ENCODE measurements at places on chromosomes 1 and 21.

GRCh38 chr1:231040800-231041718, 1.0 kb upstream of the FAM89A start:
- peak; percentile 35 for DNase-seq

- DNase-seq: no peak
Observed at GRCh38 chr21:45570071-45570470, 27.8 kb upstream of the SLC19A1 start.

GRCh38 chr1:232591344-232591743, 38.6 kb downstream of the SIPA1L2 start:
- no peak for DNase-seq

DNA sequence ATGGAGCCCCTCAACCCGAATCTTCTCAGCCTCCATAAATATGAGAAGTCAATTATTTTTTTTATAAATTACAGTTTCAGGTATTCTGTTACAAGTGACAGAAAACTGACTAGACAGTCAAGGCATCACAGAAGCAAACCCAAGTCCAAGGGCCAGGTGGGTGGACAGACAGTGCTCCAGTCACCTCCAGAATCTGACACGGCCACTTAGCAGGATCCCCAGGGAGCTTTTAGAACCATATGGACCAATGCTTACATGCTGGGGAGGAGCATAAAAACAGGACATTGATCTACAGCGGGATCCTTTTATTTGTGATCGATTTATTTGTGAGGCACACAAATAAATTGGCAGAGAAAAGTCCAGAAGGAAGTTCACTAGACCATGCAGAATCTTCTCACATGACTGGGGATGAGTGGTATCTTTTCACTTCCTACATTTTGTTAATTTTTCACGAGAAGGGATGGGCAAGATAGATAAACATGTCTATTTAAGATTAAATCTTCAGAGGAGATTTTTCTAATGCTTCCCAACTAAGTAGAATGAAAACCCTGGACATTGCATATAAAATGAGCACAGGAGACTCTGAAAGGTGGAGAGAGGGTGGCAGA, 15.0 kb downstream of the ZNF496 start:
- no peak for DNase-seq

- DNase-seq: no peak
Observed at GRCh38 chr1:35660581-35661473, 19.5 kb upstream of the PSMB2 start.

GRCh38 chr1:10380594-10381275, 18.1 kb upstream of the PGD start:
- no peak for DNase-seq

GRCh38 chr1:231940116-231940515, 313.5 kb downstream of the DISC1 start:
- no peak for DNase-seq

- no peak for DNase-seq
Observed at GRCh38 chr1:9243066-9243739, 8.6 kb downstream of the H6PD start.

DNA sequence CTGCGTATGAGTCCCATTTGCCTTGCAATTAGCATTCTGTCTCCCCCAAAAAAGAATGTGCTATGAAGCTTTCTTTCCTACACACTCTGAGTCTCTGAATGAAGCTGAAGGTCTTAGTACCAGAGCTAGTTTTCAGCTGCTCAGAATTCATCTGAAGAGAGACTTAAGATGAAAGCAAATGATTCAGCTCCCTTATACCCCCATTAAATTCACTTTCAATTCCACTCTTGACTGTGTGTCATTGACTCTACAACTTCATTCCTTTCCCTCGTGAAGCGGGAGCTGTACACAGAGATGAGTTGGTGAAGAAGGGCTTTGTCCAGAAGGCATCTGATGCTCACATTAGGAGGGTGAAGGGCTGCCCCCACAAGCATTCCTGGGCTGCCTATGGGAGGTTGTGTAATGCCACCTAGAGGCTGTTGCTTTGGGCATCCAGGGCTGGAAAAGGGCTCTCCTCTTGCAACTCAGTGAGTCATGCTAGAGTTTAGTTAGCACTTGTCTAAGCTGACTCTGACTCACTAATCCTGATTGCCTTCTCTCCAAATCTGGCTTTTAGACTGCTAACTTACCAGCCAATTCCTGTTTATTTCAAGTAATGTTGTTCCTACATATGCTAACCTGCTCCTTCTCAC, 1.8 kb downstream of the SPRR1B start:
- DNase-seq: no peak

DNA sequence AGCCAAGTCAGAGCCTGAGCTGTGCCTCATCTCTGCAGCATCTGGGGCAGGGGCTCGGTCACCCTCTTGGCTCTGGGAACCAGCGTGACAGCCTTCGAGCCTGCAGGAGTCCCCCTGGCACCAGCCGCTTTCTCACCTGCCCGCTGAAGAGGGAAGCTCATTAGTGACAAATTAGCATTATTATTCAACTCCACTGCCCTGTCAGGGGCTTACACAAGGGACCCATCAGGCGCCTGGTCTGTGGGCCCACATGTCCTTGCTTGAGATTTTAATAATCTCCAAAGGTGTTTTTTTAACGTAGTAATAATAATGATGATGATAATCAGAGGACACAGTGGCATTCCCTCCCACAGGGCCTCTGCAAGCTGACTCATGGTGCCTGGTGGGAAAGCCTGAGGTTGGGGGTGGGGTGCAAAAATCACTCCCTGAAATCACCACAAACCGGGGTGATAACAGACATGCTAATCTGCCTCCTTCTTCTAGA, 98.1 kb upstream of the IGSF21 start:
- DNase-seq: no peak

DNA sequence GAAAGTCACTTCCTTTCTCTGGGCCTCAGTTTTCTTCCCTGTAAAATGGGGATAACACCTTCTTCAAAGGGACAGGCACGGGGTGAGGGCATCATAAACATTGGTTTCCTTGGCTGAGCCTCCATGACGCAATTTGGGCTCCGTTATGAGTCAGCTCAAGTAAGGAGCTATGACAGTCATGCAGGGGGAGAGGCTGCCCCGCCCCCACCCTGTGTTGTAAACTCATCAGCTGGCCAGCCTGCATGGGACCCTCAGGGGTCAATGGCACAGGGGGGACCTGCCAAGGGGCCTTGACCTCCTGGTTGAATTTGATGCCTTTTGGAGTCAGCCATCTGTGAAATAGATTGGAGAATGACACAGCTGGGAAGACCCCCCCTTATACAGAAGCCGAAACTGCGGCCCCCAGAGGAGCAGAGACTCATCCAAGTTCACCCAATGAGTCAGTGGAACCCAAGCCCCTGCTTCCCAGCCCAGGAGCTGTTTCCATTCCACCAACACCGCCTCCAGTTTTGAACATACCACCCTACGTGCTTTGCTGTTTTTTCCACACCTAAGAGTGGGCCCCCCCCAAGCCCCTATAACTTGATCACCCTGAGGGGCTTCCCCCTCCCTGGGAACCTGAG, 36.8 kb upstream of the RUNX3 start:
- DNase-seq: peak; percentile 82

DNA sequence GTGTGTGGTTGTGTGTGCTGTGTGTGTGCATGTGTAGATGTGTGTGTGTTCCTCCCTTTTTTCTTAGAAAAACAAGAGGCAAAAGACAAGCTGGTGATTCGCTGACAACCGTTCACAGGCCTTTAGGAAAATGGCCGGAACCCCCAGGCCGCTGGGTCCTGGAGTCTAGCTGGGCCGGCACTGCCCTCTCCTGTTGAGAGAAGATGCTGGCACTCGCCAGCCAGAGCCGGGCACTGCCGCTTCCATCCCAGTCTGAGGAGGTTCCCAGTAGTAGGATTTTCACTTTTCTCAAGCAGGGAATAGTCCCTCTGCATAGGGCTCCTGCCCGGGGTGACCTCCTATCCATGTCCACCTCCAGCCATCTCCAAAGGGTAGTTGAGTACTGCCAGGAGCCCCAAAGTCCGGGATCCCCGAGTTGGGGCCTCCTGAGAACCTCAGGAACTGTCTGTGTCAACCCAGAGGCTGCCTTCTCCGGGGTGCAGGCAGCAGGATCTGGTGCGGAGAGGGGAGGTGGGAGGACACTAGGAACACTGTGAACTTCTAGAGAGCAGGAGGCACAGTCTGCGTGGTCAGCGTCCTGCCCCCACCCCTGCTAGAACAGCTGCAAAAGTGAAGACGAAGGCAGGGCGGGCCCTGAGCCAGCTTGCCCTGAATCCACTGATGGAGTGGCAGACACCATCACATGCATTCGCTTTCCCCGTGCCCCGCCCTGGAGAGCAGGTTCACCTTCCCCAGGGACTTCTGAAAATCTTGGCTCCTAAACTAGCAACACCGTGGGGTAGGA, 44.1 kb upstream of the ARHGEF16 start:
- DNase-seq: no peak

DNA sequence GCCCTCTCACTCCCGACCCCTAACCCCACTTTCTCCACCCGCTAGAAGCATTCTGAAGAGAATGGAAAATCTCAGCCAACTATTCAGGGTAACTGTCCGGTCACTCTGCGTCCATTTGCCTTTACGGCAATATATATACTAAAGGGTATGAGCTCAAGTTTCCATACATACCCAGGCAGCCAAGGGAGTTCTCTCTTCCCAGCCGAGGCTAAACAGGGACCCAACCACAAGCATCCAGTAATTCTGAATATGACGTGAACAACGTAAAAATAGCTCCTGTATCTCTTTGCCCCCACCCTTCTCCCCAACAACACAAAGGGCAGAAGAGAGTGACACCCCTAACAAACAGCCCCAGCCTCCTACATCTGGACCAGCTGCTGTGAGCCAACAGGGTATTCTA, 67.7 kb downstream of the SSBP3 start:
- DNase-seq: no peak

DNA sequence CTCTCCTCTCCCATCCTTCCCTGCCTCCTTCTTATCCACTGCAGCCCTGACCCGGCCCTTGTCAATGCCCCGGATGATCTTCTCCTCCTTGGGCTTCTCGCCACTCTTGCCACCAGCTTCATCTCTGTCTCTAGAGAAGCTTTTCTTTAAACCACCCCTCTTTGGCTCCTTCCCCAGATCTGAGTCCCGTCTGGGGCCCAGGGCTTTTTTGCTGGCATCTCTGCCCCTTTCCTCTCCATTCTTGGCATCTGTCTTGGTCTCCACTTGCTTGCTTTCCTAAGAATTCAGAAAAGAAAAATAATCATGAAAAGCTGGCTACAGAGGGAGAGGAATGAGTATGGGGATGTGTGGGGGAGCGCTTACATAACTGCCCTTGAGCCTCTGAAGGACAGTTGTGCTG, 11.8 kb downstream of the SHISA4 start:
- DNase-seq: no peak

DNA sequence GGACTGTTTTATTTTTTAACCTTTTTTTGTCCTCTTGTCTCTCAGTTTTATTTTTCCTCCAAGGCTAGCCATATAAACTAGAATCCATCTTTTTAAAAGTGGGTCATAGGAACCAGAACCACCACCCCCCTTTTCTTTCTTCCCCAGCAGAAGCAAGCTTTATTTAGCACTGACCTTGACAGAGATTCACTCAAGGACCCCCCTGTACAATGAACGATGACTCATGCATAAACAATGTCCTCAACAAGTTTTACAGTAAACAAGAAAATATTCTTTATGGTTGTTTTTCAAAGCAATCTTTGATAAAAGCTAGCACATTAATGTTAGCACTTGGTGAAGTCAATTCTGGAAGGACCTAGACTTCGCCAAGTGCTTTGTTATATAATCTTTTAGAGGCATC, 14.1 kb downstream of the PKN2 start:
- DNase-seq: no peak

DNA sequence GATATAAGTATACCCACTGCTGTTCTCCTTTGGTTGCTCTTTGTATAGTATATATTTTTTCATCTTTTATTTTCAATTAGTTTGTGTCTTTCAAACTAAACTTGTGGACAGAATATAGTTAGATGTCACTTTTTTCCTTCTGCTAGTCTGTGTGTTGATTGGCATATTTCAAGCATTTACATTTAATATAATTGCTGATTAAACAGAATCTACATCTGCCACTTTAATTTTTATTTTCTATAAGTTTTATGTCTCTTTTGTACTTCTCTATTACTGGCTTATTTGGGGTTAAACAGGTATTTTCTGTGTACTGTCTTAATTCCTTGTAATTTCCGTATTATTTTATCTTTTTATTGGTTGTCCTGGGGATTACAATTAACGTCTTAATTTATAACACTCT, 74.4 kb upstream of the CHODL start:
- no peak for DNase-seq

DNA sequence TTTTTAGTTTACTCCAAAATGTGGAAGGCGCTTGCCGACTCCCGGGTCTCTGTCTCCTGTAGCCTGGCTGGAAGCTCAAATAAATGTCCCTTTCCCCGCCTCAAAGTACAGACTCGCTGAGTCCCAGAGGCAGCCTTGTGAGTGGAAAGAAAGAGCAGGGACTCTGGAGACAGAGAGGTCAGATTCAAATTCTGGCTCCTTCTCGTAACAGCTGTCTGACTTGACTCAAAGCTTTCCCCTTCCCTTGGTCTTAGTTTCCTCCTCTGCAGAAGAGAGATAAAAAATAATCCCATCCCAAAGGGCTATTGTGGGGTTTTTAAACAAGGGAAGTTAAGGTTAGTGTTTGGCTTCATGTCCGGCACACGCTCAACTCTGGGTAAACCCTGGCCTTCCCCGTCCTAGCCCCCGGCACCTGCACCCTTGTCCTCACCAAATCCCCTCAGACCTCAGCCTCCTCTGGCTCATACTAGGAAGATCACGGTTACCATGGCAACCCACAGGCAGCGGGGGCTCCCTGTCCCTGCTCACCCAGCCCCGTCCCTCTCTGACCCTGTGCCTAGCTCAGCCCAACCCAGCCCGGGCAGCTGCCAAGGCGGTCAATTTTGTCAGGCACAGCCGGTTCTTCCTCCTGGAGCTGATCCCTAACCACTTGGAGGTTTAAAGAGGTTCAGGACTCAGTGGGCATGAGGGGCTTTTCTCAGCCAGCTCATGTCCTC, 49.2 kb upstream of the IGSF21 start:
- no peak for DNase-seq

DNA sequence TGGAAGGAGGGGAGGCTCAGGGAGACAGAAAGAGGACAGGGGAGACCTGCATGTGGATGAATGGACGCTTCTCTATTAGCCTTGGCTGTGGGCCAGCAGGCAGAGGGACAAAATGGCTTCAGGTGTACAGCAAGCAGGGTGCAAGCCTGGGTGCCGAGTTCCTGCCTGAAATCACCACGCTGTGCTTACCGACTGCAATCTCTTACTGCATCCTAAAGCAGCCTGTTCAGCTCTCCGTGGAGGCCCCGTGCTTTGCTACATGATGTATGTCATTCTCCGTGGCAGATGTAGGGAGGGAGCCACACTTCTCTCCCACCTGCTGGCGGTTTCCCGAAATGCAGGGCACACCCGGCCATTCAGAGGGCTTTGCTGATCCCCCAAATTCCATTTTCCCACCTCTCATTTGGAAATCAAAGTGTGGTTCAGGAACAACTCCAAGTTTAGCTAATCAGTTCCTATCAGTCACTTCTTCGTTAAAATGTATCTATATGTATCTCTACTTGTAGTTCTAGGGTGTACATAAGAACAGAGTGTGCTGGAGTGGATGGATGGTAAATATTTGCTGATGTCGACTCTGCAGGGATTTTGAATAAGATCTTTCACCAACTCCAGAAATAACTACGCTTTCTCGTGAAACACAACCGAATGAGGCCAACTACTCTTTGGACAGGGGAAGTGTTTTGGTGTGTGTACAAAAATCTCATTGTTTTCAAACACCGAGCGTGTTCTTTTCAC, 122.3 kb upstream of the BACE2 start:
- DNase-seq: no peak

GRCh38 chr1:213083112-213083445, 32.0 kb downstream of the RPS6KC1 start:
- DNase-seq: no peak

- no peak for DNase-seq
Observed at GRCh38 chr1:21302747-21303715, 12.8 kb upstream of the ECE1 start.
